NCI-H510A treated with DMSO at 0.1 percent for 48 hours (cell line): ENCODE measurements at places on chromosomes 12 and 14.

DNA sequence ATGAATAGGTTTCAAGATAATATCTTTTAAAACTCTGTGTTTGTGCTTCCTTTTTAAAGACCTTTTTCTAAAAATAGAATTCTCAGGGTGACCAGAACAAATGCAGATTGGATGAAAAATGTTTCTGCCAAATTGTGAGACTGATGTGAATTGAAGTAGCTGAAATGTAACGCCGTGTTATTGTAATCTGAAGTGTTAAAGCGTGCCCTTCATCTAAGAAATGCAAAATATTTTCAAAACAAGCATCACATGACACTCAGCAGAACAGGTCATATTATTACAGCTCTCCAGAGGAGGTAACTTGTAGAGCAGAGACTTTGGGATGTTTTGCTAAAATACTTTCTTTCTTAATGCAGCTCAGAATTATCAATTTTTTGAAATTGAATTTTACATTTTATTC lies 90.0 kb upstream of the PLEKHA5 start:
- no peak for DNase-seq

DNA sequence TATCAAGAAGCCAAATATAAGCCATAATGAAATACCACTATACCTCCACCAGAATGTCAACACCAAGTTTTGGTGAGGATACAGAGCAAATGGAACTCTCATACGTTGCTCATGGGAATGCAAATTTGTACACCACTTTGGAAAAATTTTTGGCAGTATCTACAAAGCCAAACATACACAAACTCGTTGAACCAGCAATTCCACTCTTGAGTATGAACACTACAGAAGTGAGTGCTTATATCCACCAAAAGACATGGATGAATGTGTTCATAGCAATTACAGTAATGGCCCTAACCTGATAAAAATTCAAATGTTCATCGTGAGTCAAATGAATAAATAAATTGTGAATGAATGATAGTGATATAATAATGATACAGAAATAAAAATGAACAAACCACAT lies 24.8 kb downstream of the C12orf71 start:
- DNase-seq, result no peak

- no peak for DNase-seq
These were observed 224.7 kb upstream of the EGLN3 start for GRCh38 chr14:34175574-34175973.

- no peak for DNase-seq
These were observed 16.5 kb downstream of the FAM186B start for GRCh38 chr12:49588721-49589516.

DNA sequence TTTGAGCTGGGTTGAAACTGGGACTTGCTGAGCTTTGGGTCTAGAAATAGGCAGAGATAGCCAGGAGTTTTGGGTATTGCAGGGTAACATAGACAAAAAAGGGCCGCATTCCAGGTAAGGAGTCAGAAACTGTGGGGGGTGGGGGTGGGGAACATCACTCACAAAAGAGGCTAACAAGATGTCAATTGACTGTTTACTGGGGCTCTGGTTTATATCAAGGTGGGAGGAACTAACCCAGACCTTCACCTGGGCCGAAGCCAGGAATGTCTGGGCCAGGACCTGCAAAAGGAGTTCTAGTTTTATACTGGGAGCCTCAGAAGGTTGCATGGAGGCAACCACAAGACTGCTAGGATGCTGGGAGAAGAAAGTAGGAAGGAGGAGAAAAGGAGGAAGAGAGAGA lies 154.4 kb downstream of the EMP1 start:
- DNase-seq, result no peak

- peak; percentile 73 for DNase-seq
These were observed at the start of gene YARS2 for GRCh38 chr12:32755654-32756475. Gene YARS2, minus strand, starts transcription at chr12:32755897. Its CDS starts 23 bp downstream, at chr12:32755874.

DNA sequence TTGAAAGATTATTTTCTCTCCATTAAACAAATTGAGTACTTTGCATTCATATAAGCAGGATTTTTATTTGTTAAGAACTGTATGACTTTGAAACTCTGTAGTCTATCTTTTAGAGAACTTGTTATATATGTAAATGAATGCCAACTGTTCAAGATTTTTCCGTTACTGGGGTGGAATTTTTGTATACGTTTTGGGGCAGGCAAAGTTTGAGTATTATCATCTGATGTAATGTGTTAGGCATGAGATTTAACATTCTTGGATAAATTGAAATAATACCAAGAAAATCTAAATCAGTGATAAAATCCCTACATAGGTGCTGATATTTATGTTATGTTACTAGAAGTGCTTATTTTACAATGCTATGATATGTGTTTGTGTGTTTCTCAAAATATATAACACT lies 8.4 kb downstream of the CNOT2 start:
- DNase-seq, result no peak
